ENCODE measurements at places on chromosomes 1 and 21.

DNA sequence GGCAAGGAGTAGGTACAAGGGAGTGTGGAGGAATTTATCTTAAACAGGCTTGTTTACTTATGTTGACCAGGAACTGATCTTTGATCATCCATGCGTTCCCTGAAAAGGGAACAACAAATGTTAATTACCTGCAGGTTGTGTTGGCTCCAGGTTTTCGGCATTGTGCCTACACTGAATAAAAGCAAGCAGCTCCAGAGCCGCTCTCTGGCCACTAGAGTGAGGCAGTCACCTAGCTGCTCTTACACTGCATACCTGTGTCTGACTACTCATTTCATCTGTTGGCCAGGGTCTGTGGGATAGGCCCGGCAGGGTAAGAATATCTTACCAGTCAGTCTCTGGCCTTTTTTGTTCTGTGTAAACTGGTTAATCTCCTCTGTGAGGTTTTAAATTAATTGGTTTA lies 183.6 kb downstream of the HFM1 start:
- no peak for DNase-seq

DNA sequence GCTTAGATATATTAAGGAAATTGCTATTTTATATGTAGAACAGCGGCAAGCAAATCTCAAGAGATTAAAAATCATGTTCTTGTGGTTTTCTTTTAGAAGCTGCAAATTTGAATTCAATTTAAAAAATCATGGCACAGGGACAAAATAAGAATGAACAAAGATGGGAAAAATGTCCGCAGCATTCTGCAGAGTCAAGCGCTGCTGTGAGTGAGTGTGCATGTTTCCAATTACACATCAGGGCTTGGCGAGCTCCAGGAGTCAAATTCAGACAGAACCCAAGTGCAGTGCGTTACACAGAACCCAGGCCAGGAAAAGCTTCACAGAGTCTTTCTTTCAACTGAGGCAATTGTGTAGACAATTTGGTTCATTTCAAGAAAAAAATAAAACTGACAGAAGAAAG lies 33.3 kb upstream of the ERG start:
- no peak for DNase-seq

- peak; percentile 95 for DNase-seq
Measured at GRCh38 chr1:203216274-203217138, 13.0 kb downstream of the CHIT1 start.

GRCh38 chr1:167764458-167765330 lies 42.9 kb downstream of the MPZL1 start:
- no peak for DNase-seq

DNA sequence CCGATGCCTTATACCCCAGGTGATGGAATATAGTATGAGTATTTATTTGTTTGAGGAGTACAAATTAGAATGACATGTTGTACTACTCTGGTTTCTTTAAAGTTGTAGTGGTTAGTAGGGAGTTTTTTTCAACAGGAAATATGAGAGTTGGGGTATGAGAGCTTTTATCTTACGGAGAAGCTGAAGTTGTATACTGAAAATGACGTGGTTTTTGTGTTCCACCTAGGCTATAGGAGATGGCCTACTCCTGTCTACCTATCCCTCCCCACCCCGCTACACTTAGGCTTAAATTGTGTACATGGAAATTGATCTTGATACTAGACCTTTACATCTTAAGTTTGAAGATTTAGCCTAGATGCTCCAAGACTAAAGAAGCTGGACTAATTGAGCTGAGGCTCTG lies 6.8 kb upstream of the HAX1 start:
- no peak for DNase-seq

- no peak for DNase-seq
Measured at GRCh38 chr1:236015539-236015938, 49.4 kb downstream of the NID1 start.

GRCh38 chr1:238377280-238377919 lies 486.7 kb upstream of the ZP4 start:
- DNase-seq: no peak

DNA sequence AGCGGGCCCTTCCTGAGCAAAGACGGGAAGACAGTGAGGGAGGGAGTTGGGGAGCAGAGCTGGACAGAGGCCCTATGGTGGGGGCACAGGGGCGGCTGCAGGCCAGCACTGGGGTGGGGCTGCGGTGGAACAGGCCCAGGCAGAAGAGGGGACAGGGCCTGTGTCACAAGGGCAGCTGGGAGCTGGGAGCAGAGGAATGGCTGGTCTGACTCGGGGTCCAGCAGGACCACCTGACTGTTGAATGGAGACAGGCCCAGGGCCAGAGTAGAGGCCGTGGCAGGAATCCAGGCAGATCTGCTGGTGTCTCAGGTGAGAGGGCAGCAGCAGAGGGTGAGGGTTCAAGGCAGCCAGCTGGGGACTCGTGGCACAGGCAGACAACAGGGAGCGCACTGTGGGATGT lies 25.3 kb downstream of the CTNNBIP1 start:
- DNase-seq: no peak
